Small intestine (tissue), 16 donors: ENCODE measurements at places on chromosomes 4 and X.

- H3K4me3 ChIP-seq, result no peak overlapping the region
- no peaks in the 10 kb centered on the region for H3K27me3 ChIP-seq
- H3K36me3 ChIP-seq, result no peaks in the 10 kb centered on the region
- H3K4me1 ChIP-seq, result no peaks in the 10 kb centered on the region
- no peak overlapping the region for H3K27ac ChIP-seq
- DNase-seq, result no peak
These were observed 387.3 kb upstream of the TECRL start for GRCh38 chr4:64796581-64796980.

DNA sequence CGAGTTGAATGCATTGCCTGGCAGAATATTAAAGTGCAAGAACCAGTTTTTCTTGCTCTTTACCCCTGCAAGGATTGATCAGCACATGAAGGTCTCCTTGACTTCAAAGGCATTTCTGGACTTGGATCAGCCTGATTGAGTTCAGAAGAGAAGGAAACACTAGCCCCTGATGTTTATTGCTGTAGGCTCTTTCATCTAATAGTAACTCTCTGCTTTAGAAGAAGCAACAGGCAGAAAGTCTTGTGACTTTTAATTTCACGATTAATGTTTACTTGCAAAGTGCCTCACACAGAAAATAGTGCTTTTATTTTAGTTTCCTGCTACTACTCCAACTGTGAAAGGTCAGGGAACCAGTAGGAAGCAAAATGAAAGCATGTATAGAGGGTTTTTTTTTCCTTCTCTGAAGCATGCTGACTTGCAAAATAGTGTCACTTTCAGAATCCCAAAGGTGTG lies 69.1 kb downstream of the PCDH7 start:
- no peaks in the 10 kb centered on the region for H3K4me1 ChIP-seq
- H3K27me3 ChIP-seq, result no peaks in the 10 kb centered on the region
- H3K27ac ChIP-seq, result no peak overlapping the region
- peak overlapping the region; percentile 6 for H3K4me3 ChIP-seq

- no peak overlapping the region for H3K4me3 ChIP-seq
- no peak overlapping the region for H3K27ac ChIP-seq
- no peaks in the 10 kb centered on the region for H3K27me3 ChIP-seq
- H3K36me3 ChIP-seq, result no peaks in the 10 kb centered on the region
These were observed 20.1 kb downstream of the ATP7A start for GRCh38 chrX:77930581-77930980.

DNA sequence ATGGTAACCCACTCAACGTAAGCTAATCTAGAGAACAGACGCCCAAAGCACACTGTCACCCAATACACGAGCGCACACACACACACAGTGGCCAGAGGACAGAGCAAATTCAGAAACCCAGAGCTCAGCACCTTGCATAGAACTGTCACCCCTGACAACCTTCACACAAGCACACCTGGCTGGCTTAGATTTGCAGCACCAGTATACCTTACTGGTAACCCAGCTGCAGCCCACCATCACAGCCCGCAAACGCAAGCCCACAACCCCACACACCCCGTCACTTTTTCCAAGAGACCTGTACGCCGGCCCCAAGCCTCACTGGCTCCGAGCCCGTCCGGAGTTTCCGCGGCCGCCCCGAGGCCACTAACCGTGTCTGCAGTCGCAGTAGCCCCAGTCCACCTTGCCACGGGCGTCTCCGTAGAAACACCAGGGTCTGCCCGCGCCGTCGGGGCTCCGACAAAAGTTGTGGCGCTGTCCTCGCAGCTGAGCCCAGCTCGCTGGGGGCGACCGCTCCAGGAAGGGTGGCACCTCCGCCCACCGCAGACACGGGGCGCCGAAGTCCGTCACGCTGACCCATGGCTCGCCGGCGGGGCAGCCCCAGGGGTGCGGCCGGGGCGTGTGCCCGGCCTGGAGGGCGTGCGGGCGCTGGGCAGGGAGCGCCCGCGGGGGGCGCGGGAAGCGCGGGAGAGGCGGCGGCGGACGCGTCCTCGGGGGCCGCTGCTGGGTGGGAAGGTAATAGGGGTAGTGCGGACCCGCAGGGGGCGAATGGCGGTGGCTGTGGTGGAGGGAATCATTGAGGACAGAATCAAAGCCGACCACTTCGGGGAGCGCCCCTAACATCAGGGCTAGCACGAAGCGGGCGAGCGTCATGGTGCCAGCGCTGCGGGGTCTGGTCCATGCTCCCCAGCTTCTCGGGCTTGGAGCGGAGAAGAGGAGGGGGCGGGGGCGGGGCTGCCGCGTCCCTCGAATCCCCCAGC lies 664 bp downstream of the PRSS12 start:
- H3K4me3 ChIP-seq, result peak overlapping the region; percentile 44
- H3K36me3 ChIP-seq, result no peaks in the 10 kb centered on the region
- peaks cover 7% of the 10 kb centered on the region for H3K27me3 ChIP-seq
- no peak overlapping the region for H3K27ac ChIP-seq

DNA sequence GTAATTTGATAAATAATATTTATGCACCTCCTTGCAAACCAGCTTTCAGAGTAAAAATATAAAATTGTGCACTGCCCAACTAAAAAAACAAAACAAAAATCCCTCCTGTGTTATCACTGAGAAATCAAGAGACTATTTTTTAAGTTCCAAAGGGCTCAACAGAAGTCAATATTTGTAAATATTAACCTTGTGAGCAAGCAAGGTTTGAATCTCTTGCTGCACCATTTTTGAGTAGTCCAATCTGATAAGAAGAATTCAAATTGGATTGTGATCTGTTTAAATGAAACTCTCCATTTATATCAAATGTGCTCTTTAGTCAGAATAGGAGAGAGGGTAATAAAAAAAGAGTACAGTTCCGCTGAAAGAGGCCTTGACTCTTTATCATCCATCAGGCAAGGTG lies 520.2 kb downstream of the RAB28 start:
- no peaks in the 10 kb centered on the region for H3K4me1 ChIP-seq
- no peaks in the 10 kb centered on the region for H3K36me3 ChIP-seq
- H3K27me3 ChIP-seq, result no peaks in the 10 kb centered on the region
- H3K4me3 ChIP-seq, result no peak overlapping the region
- DNase-seq, result no peak

GRCh38 chrX:72255445-72255844 lies 16.6 kb upstream of the ERCC6L start:
- DNase-seq, result peak; percentile 36
- H3K27me3 ChIP-seq, result no peaks in the 10 kb centered on the region
- no peaks in the 10 kb centered on the region for H3K4me1 ChIP-seq
- no peak overlapping the region for H3K4me3 ChIP-seq

- DNase-seq, result no peak
- no peaks in the 10 kb centered on the region for H3K4me1 ChIP-seq
- no peaks in the 10 kb centered on the region for H3K36me3 ChIP-seq
- H3K27ac ChIP-seq, result no peak overlapping the region
- peaks cover 19% of the 10 kb centered on the region for H3K27me3 ChIP-seq
- no peak overlapping the region for H3K4me3 ChIP-seq
These were observed 998 bp upstream of the DUSP9 start for GRCh38 chrX:153645921-153646488.

DNA sequence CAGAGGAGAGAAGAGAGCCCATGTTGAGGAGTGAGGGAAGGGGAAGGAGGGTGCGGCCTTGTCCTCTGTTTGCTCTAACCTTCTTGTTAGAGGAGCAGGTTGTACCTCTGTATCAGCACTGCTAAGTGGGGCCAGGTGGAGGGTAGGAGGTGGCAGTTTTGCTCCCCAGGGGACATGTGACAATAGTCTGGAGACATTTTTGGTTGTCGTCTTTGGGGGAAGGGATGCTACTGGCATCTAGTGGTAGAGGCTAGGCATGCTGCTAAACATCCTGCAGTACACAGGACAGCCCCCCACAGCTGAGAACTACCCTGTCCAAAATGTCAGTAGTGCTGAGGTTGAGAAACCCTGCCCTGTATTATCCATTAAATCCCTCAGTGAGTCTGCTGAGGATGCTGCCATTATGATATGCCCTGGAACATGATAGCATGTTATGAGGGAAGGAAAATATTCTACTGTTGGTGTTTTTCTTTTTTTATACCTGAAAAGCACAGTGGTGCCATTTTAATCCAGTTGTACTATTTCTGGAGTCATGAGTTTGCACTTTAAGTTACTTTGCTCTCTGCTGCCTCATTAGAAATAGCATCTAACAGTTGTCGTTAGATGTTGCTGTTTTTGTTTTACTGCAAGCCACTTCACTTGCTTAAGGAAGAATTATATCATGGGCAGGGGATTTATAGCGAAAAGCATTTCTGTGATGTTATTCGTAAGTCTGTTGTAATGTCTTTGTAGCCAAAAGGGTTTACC lies 90.6 kb downstream of the LRP2BP start:
- no peak overlapping the region for H3K27ac ChIP-seq
- DNase-seq, result peak; percentile 7
- no peaks in the 10 kb centered on the region for H3K4me1 ChIP-seq
- no peaks in the 10 kb centered on the region for H3K27me3 ChIP-seq

GRCh38 chr4:52142816-52143215 lies 91.7 kb downstream of the SPATA18 start:
- H3K36me3 ChIP-seq, result no peaks in the 10 kb centered on the region
- H3K4me3 ChIP-seq, result no peak overlapping the region
- no peak for DNase-seq
- H3K27ac ChIP-seq, result no peak overlapping the region

- H3K36me3 ChIP-seq, result no peaks in the 10 kb centered on the region
- no peak overlapping the region for H3K4me3 ChIP-seq
- H3K27me3 ChIP-seq, result no peaks in the 10 kb centered on the region
- DNase-seq, result no peak
- H3K27ac ChIP-seq, result no peak overlapping the region
- H3K4me1 ChIP-seq, result no peaks in the 10 kb centered on the region
These were observed 279.3 kb upstream of the DIPK2B start for GRCh38 chrX:45479835-45480422.

GRCh38 chr4:78653655-78654054 lies 102.1 kb downstream of the ANXA3 start:
- H3K4me1 ChIP-seq, result no peaks in the 10 kb centered on the region
- H3K4me3 ChIP-seq, result no peak overlapping the region
- no peaks in the 10 kb centered on the region for H3K36me3 ChIP-seq
- no peaks in the 10 kb centered on the region for H3K27me3 ChIP-seq

DNA sequence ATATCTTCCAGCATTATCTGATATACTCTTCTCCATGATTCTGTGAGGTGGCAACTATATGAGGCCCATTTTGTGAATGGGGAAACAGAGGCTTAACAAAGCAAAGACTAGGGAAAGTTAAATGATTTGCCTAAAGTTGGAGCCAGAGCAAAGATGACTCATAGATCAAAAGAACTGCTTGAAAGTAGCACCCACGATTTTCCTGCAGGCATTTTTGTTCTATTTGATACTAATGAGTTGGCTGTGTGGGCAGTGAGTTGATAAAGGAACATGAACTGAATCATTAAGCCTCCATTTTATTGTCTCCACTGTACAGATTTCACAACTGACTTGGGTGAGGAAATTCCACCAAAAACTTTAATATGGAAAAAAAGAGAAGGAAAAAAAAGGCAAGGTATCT lies 138.9 kb upstream of the IGFBP7 start:
- no peaks in the 10 kb centered on the region for H3K4me1 ChIP-seq
- no peak for DNase-seq
- peaks cover 2% of the 10 kb centered on the region for H3K27me3 ChIP-seq
- H3K4me3 ChIP-seq, result no peak overlapping the region
- no peaks in the 10 kb centered on the region for H3K36me3 ChIP-seq
- H3K27ac ChIP-seq, result no peak overlapping the region

GRCh38 chrX:110181459-110182137 lies 136.3 kb downstream of the AMMECR1 start:
- no peaks in the 10 kb centered on the region for H3K36me3 ChIP-seq
- no peaks in the 10 kb centered on the region for H3K27me3 ChIP-seq
- no peak overlapping the region for H3K27ac ChIP-seq
- no peak overlapping the region for H3K4me3 ChIP-seq

- H3K4me1 ChIP-seq, result no peaks in the 10 kb centered on the region
- DNase-seq, result no peak
- no peak overlapping the region for H3K27ac ChIP-seq
- no peaks in the 10 kb centered on the region for H3K27me3 ChIP-seq
- H3K36me3 ChIP-seq, result no peaks in the 10 kb centered on the region
These were observed 186.3 kb downstream of the MOSPD2 start for GRCh38 chrX:15059474-15059873.

GRCh38 chr4:127832585-127832984 lies 48.1 kb upstream of the PLK4 start:
- H3K27ac ChIP-seq, result no peak overlapping the region
- H3K36me3 ChIP-seq, result no peaks in the 10 kb centered on the region
- no peak overlapping the region for H3K4me3 ChIP-seq
- H3K27me3 ChIP-seq, result no peaks in the 10 kb centered on the region

DNA sequence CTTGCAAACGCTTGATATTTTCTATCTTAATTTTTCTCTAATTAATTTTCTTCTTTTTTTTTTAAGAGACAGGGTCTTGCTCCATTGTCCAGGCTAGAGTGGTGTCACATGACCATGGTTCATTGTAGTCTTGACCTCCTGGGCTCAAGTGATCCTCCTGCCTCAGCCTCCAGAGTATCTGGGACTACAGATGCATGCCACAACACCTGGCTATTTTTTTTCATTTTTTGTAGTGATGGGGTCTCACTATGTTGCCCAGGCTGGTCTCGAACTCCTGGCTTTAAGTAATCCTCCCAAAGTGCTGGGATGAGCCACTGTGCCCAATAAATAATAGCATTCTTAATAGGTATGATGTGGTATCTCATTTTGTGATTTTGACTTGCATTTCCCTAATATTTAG lies 18.2 kb downstream of the SHROOM3 start:
- H3K27me3 ChIP-seq, result no peaks in the 10 kb centered on the region
- no peak overlapping the region for H3K27ac ChIP-seq
- H3K36me3 ChIP-seq, result no peaks in the 10 kb centered on the region
- H3K4me3 ChIP-seq, result no peak overlapping the region
- no peaks in the 10 kb centered on the region for H3K4me1 ChIP-seq

DNA sequence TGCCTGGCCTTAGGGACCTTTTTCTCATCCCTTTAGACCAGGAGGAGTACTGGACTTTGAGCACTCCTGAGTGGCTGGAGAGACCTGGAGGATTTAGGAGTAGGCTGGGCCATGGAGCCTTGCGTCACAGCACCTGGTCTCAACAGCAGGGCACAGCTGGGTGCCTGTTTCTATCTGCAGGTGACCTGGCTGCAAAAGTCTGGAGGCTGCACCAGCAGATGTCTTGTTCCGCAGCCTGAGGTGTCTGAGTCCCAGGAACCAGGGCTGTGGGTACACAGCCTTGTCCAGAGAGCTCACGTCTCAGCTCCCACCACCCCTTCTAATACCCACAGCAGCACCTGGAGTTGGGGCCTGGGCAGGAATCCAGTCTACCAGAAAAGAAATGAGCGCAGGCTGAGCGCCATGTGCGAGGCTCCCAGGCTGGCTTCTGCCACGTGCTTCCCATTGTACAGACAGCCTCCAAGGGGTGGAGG lies 5.0 kb upstream of the NSD2 start:
- DNase-seq, result peak; percentile 43
- peak overlapping the region; percentile 8 for H3K27ac ChIP-seq
- no peaks in the 10 kb centered on the region for H3K36me3 ChIP-seq
- no peak overlapping the region for H3K4me3 ChIP-seq
- H3K4me1 ChIP-seq, result no peaks in the 10 kb centered on the region

GRCh38 chrX:122055979-122056715 lies 1008.7 kb downstream of the GLUD2 start:
- no peaks in the 10 kb centered on the region for H3K4me1 ChIP-seq
- H3K36me3 ChIP-seq, result no peaks in the 10 kb centered on the region
- DNase-seq, result no peak
- no peak overlapping the region for H3K4me3 ChIP-seq
